ENCODE measurements at places on chromosomes 1 and 21. TPM values are rescaled to one million over a fixed set of nuclear protein-coding genes. Genes with fewer than 3 reads are reported as not detected.

Gene NFASC
- total RNA-seq = 1.6 TPM

DNA sequence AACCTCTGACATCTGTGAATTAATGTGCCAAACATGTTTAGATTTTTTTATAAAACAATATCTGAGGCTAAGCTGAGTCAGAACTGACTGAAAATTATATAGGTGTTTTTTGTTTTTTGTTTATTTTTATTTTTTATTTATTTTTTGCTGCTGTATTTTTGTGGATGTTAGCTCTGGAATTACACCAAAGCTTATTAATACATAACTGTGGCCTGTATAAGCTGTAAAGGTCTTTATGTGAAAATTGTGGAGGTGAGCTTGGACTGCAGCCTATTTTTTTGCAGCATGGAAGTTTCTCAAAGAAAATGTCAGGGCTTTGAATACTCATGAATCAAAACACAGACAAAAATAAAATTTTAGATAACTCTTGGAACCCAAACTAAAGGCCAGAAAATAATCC is 199.8 kb downstream of the CHRM3 start:
- no peak for DNase-seq

- no peak for DNase-seq
Measured at GRCh38 chr21:27739187-27739586, 772.3 kb upstream of the ADAMTS5 start.

DNA sequence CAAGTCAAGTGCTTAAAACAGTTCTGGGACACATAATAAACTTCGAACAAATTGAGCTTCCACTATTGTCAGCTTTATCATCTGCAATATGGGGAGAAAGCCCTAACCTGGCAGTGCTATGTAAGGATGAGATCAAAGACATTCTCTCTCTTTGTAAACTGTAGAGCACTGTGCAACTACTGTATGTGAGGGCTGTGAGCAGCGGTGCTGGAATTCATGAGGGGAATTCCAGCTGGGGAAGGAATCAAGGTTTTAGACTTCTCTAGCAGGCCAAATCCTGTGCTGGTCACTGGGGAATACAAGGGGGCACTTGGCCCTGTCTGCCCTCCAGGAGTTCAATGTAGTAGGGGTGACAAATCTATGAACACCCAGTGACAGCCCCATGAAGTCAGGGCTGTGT is 9.3 kb downstream of the FAM151A start:
- DNase-seq = no peak

GRCh38 chr21:46003575-46004007 is 22.0 kb downstream of the COL6A1 start:
- no peak for DNase-seq
